Activated T-cell treated with anti-CD3 and anti-CD28 coated beads, Interleukin-2, amount 50 U/mL, for 24 hours (primary cell): ENCODE measurements at places on chromosomes 2 and 18.

DNA sequence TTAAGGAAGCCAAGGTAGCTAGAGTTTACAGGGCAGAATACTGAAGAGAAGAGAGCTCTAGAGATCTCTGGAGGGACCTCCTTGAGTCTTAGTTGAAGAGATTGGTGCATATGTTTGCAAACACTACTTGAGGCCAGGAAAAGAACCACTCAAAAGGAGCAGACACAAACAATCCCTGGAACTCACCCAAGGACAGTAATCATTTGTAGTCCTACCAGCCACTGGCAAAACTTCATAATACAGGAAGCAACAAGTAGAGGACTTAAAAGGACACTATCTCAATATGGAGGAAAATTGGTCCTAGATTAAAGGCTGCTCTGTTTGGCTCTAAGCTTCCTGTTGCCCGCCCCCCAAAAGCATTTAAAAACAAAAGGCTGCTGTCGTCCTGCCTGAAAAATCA, 46.9 kb upstream of the UBXN4 start:
- no peak for DNase-seq

DNA sequence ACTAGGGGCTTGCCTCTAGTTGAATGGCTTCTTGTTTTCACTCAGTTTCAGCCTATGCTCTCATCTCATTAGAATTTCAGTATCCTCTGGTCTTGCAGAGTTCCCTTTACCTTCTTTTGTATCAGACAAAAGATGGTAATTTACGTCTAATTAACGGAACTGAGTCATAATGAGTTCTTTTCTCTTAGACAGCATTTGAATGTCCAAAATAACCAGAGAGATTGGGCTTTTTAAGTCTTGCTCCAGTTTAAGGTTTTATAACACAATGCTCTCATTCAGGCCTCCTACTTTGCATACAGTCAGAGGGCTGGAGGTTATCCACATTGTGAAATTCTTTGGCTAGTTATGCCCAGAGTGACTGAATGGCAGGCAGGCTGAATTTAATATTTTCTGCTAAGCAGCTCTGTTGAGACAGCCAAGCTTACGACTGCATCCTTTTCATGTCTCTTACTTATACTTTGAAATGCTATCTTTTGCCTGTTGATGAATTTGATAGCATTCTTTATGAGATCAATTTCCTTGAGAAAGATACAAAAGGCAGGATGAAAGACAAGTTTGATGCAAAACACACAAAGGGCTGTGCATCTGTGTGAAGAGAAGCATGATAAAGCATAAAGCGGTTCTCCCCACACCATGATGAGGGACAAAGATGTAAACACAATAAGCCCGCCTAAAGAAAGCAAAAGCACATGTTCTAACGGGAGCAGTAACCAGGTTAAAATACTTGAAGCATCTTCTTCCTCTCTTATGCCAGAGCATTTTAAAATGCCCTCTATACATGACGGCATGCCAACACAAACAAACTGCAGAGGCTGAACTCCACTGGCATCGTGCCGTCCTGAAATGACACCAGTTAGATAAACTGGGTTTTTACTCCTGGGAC, 90.0 kb downstream of the CDH2 start:
- no peak for DNase-seq

DNA sequence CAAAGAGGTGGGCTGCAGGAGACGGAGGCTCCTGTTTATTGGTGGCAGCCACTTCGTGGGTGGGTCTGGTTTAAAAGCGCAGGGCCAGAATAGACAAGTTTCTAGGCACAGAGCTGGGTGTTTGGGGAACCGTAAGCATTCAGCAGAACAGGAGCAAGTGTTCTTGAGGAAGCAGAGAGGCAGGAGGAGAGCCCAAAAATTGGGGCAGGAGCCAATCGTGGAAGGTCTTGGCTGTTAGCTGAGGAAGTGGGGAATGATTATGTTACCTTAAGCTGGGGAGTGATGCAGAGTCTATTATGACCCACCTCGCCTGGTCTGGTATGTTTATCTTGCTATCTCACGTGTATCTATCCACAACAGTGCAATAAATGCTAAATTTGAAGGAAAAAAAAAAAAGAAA, 64.3 kb upstream of the ATL2 start:
- no peak for DNase-seq

DNA sequence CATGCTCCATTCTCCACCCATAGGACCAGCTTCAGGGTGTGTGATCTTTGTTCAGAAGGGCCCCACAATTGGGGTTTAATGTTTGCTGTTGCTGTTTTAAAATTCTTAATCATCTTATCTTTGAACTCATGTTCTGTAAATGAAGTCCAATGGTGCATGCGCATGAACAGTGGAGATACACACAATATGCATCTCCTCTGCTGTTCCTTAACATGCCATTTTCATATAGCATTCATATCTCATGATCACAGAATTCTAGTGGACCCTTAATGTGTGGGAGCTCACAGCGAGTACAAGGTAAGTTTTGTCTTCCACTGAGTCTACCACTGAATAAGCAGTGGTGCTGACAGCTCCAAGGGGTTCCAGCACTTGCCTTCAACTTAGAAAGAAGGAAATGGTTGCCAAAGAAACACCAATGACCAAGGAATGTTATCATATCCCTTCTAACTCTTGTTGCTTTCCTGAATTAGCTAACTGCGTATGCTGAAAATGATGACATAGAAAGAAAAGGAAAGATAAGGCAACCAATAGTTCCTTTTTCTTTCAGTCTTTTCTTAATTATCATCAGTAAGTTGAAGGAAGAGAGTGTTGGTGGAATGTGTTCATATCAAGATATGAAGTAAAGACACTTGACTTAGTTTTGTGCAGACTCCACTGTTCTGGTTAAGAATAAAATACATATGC, 258.9 kb upstream of the FBXO11 start:
- DNase-seq: no peak

DNA sequence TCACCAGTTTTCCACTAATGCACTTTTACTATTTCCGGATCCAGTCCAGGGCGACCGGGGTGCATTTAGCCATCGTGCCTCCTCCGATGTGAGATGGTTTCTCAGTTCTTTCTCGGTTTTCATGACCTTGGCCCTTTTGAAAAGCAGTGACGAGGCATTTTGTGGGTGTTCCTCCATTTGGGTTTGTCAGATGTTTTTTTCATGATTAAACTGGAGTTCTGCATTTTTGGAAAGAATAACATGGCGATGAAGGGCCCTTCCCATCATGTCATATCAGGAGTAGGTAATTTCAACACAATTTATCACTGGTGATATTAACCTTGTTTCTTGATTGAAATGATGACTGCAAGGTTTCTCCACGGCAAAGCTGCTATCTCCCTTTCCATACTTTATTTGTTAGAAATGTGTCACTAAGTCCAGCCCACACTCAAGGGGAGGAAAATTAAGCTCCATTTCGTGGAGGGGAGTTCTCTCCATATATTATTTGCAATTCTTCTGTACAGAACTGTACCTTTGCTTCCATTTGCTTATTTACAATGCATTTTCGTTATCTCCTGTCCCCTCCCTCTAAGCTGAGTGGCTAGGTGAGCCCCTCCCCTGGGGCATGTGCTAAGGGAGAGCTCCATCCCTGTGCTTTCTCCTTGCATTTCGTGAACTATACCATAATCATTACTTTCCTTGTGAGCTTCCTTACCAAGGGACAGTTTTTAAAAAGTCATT, 8.9 kb upstream of the KLF11 start:
- no peak for DNase-seq

GRCh38 chr2:62054916-62055450, 140.9 kb upstream of the B3GNT2 start:
- DNase-seq: no peak

DNA sequence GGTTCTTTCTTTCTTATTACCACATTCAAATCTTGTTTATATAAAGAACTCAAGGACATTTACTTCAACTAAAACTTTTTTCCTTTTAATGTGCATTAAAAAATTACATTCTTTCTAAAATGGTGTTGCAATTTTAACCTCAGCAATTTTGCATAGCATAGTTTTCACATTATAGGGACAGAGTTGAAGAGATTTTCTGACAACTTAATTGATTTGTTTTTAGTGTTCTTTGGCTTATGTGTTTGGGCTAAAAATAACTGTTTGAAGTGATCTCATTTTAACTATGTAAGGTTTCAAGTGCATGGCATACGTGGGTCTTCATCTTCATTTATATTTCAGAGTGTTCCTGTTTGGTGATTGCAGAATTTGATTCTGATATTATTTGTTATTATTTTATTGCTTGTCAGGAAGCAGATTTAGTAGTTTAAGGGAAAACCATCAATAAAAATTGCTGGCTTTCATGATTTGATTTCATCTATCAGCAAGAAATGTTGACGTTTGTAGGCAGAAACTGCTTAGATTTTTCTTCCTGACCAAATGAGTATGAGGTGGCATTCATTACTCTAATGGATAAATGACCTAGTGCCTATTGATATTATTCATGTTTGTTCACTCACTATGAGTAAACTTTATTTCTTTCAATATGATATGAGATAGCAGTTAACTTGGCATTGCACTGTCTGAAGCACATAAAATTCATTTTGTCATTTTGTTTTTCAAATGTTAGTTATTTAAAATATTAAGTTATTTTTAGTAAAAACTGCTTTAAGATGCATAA, 398.4 kb downstream of the NUP35 start:
- no peak for DNase-seq

- DNase-seq: no peak
Measured at GRCh38 chr18:79248495-79249060, 147.2 kb upstream of the NFATC1 start.
